Effector memory CD8-positive, alpha-beta T cell (primary cell): ENCODE measurements at places on chromosomes 7 and 10.

DNA sequence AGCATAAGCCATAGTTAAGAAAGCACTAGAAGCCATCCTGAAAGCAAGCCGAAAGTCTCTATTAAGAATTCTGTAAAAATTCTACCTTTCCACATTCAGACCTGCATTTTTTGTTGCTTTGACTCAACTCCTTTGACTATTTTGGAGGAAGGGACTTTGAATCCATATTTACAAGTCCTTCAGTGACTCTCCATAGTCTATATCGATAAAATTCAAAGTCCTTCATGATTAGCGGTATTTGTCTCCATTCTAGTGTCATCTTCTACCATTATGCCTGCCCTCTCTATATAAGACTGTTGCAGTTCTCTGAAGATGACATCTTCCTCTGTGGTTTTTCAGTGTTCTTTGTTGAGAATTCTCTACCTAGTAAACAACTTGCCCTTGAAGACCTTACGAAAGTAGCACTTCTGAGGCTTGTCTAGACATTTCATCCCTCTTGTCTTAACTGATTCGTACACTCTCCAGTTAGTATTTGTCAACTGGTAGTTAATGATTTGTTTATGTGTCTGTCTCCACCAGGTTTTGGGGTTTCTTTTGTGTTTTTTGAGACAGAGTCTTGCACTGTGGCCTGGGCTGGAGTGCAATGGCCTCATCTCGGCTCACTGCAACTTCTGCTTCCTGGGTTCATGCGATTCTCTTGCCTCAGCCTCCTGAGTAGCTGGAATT is 1.7 kb downstream of the CCSER2 start:
- peak; percentile 54 for DNase-seq

GRCh38 chr10:111128331-111129180 is 51.7 kb downstream of the ADRA2A start:
- no peak for DNase-seq

- no peak for DNase-seq
Measured at GRCh38 chr7:97873606-97874005, 1.4 kb upstream of the ASNS start.

DNA sequence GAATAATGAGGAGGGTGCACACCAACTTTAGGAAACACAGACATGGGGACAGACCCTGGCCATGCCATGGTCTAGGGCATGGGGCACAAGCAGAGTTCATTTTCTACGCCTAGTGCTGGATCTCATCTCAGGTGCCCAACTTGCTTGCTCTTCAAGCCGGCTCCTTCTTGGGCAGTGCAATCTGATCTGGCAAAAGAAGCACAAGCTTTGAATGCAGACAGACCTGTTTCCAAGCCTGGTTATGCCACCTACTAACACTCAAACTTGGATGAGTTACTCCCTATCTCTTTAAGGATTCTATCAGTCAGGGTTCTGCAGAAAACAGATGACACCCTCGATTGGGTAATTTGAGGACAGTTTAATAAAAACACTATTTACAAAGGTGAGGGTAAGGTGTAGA is 34.9 kb upstream of the WAPL start:
- DNase-seq: no peak

GRCh38 chr7:159207393-159207792 is 62.7 kb upstream of the VIPR2 start:
- DNase-seq: no peak

GRCh38 chr10:30436671-30437030 is 2.7 kb downstream of the MAP3K8 start:
- DNase-seq: no peak

DNA sequence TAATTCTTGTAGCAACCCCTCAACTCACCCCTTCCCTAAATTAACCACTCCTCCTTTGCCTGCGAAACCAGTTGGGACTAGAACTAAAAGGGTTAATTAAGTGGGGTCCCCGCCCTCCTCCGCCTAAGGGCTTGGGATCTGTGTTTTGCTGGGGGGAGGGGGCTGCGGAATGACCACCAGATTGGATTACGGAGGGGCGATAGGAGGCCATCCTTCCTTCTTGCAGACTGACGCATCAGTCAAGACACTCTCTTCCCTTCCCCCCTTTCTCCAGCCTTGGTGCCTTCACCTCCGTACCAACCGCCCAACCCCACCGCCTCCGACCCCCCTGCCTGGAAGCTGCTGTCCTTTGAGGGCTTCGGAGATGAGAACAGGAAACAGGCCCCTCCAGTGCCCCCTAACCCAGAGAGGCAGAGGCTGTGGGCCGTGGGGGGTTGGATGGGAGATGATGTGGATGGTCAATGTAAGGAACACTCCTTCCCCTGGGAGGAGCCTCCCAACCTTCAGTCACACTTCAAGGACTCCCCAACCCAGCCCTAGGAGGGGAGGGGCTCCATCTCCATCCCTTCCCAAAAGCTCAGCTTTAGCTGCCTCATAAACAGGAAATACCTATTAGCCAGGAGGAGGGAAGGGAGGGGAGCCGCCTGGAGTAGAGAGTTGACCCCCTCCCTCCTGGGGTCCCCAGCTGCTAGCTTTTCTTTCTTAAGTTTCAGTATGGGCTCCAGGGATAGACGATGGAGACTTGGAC is 997 bp upstream of the LDB1 start:
- no peak for DNase-seq

DNA sequence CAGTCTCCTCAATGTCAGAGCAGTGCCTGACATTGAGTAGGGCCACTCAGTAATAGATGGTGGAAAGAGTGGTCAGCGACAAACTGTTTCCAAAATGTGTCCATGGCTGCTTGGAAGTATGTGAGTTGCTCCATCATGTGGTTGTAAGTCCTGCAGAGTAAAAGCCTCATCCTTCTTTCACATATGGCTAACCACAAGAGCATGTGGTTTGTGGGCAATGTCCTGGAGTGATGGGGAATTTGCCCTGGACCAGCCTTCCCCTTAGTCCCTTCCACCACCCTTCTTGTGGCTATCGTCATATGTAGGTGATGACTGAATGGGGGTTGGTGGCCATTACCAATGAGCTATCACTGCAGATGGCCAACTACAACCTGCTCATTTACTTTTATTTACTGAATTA is 33.0 kb upstream of the PLXNA4 start:
- DNase-seq: no peak

DNA sequence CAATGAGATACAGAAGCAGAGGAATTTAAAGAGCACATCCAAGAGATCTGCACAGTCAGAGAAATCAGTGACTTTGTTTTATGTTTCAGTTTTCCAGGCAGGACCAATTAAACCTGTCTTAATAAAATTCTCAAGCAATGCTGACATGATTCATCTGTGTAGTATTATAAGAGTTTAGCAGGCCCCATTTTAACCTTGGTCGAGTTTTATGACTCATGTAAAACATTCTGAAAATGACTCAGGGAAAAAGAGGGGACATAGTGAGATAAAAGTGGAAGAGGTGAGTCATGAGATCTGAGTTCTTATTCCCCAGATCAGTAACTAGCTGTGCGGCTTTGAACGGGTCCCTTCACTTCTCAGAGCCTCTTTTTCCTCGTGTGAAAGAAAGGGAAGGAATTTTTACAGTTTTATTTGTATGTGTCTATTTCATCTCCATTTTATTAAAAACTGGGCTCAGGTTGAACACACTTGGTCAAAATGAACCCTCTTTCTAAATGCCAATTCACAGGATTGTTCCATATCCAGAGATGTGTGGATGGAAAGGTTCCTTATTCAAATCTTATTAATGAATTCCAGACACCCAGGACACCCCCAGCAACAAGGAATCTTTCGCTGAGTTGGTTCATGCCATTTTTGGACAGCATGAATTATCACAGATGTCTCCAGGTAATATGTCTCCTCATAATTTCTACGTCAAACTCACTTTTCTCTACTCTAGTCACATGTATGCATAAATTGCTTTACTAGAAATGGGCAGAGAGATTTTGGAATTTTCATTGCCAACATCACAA is 143.2 kb downstream of the JAZF1 start:
- DNase-seq: no peak

GRCh38 chr7:107012691-107013090 is 31.8 kb upstream of the PRKAR2B start:
- no peak for DNase-seq

- DNase-seq: no peak
Measured at GRCh38 chr10:10110844-10111490, 906.7 kb upstream of the CELF2 start.

DNA sequence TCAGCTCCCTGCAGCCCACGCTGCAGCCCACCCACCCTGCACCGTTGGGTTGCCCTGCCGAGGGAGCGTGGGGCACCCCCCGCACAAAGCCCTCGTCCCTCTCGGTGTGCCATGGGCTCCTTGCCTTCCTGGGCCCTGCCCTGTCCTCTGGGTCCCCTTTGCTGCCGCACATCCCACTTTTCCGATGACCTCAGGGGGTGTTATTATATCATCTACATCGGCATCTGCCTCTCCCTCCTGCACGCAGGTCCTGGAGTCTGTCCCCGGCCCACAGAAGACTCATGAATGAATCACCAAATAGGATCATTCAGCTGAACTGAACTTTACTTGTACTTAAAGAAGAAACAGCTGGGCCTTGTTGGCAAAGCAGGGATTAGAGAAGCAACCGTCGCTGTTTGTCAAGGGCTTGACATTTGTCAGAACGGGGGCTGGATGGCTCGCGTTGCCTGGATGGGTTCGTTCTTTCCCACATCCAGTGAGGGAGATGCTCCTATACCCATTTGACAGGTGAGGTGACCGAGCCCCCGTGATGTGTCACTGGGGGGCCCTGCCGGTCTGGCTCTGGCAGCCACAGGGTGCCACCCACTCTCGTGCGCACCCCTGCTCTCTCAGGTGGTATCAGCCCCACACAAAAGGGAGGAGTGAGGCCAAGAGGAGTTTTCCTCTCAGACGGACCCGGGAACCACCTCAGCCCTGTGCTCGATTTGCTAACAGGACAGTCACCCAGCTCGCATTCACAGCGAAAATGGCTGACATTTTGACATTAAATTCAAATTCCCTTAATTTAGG is 58.6 kb upstream of the EBF3 start:
- no peak for DNase-seq

- no peak for DNase-seq
Measured at GRCh38 chr7:81273601-81274397, 354.9 kb upstream of the SEMA3C start.

- no peak for DNase-seq
Measured at GRCh38 chr10:84820120-84820519, 491.7 kb downstream of the CCSER2 start.

DNA sequence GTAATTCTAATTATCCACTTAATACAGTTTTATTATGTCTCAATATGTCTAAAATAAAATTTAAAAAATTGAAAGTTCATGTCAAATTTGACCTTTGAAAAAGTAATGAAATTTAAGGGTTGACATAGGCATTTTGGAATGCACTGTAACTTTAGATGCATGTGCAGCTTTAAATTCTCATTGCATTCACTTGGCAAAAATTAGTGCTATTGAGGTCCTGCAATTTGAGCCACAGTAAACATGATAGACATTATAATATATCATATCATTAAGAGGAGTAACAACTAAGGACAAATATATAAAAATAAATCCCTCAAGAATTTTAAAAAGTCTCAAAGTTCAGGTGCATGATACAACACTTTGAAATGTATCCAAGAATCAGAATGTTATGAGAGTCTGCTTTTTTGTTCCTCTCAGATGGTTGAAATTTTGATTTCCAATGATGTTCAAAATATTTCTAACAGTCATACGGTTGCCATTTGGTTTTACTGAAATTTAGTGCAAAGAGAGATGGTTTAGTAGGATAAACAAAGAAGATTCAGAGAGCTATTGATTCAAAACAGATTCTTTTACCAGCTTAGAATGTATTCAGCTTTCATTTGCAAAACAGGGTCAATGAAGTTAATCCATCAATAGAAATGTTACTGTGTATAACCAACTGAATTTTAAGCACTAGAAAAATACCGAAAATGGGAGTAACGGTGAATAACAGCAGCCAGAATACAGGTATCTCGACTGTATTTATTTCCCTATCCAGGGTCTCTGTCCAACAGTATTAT is 71.8 kb downstream of the SEMA3A start:
- DNase-seq: no peak

DNA sequence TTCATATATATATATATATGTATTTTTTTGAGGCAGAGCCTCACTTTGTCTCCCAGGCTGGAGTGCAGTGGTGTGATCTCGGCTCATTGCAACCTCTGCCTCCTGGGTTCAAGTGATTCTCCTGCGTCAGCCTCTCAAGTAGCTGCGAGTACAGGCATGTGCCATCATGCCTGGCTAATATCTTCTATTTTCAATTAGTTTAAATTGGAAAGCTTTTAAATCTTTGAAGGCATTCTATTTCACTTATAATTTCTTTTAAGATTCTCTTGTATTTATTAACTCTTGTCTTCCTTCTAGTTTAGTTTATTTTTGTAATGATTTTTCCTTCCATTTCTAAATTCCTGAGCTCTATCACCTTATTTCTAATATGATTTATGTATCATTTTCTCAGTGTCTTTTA is 71.2 kb downstream of the TPST1 start:
- no peak for DNase-seq

DNA sequence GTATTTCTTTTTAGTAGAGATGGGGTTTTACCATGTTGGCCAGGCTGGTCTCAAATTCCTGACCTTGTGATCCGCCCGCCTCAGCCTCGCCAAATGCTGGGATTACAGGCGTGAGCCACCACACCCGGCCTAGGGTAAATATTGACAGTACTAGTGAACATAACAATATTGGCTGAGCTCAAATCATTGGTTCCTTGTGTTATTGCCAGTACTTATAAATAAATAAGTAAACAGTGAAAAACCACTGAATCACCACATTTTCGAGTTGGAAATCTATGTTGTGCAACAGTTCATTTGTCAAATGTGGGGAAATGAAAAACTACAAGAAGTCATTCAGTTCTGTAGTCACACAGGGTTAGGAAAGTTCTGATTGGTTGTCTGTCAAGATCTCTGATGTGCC is 15.8 kb downstream of the RPP30 start:
- no peak for DNase-seq

DNA sequence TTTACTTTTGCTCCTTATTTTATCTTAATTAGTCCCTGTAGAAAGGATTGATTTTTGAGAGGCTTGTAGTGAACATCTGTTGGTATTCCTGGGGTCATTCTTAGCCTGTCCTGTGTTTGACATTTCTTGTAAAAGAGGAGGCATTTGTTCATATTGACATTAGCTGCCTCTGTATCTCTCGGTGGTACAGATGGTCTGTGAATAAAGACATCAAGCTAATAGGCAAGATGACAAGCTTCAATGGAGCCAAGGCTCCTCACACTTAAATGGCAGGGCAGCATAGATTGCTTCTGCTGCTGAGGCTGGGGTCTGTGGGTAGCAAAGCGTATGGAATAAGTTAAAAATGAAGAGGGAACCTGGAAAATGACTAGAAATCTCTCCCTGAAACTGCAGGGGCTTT is 687.6 kb downstream of the LRMDA start:
- DNase-seq: no peak

GRCh38 chr7:2038931-2039728 is 193.6 kb downstream of the MAD1L1 start:
- DNase-seq: no peak

GRCh38 chr10:118629211-118629610 is 33.8 kb upstream of the PRLHR start:
- no peak for DNase-seq

DNA sequence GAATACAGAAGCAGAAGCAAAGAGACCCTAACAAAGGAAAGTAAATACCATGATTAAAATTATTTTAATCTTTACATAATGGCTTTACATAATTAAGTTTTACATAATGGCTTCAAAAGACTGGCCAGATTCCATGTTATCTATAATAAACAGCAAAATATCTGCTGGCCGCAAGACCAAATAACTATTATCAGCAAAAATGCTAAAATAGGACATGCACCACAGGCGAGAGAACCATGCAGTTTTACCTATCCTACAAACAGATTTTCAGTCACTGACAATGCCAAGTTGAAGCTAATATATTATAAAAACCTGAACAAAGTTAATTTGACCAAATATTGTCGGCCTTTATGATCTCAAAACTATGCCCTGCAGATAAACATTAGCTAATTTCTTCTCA is 34.2 kb upstream of the ANLN start:
- no peak for DNase-seq
